ENCODE measurements at places on chromosomes 16 and 17.

DNA sequence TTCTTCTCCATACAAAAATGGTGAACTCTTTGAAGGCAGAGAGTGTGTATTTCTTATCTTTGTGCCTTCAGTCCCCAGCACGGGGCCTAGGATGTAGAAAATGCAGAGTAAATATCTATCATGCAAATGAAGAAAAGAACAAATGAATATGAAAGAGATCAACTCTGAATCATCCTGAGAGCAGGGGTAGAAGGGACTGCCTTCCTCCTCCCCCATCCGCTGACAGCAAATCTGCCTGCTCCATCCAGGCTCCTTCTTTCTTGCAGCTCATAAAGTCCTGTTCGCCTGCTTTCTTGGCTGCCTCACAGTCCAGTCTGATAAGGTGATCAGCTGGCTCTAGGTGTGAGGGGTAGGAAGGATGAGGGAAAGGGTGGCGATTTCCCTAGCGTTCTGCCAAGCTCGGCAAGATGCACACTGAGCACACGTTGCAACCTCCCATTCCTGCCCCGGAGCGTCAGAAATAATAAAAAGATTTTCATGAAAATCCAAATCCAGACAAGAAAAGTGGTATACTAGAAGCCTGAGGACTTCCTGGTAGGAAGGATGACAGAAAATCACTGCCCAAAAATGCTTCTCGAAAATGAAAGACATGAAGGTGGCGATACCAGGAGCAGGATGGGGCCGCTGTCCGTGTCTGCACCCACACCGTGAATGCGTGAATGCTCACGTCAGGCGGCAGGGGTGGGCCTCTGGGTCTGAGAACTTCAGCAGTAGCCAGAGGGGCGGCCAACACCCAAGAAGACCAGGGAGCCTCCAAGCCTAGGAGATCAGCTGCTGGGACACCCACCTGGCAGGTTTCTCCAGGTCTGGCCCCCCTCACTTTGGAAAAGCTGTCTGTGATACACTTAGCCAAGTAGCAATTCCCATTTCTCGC, 67.1 kb downstream of the VPS53 start:
- DNase-seq: no peak

GRCh38 chr16:25066426-25066746, 45.2 kb upstream of the LCMT1 start:
- DNase-seq: no peak

GRCh38 chr16:4314532-4315185, 1.2 kb upstream of the GLIS2 start:
- peak; percentile 72 for DNase-seq

- DNase-seq: no peak
Observed at GRCh38 chr17:63379636-63380035, 66.5 kb downstream of the CYB561 start.

DNA sequence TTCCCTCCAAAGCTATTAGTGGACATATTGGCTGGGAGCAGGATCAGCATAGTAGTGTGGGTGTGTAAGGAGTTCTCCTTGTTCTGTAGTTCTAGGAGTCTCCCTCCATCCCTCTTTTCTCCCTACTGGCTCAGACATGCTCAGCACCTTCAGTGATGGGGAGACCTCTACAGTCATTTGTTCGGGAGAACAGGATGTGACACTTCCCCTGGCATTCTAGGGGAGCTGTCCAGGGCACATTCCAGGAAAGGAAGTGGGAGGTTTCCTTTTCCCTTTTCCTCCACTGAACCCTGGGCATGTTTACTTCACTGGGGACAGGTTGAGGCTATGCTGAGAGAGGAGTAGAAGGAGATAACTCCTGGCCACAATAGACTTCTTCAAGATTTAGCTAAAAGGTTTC, 86.5 kb downstream of the MYH13 start:
- DNase-seq: no peak

GRCh38 chr17:8464941-8465340, 29.3 kb downstream of the NDEL1 start:
- DNase-seq: no peak

DNA sequence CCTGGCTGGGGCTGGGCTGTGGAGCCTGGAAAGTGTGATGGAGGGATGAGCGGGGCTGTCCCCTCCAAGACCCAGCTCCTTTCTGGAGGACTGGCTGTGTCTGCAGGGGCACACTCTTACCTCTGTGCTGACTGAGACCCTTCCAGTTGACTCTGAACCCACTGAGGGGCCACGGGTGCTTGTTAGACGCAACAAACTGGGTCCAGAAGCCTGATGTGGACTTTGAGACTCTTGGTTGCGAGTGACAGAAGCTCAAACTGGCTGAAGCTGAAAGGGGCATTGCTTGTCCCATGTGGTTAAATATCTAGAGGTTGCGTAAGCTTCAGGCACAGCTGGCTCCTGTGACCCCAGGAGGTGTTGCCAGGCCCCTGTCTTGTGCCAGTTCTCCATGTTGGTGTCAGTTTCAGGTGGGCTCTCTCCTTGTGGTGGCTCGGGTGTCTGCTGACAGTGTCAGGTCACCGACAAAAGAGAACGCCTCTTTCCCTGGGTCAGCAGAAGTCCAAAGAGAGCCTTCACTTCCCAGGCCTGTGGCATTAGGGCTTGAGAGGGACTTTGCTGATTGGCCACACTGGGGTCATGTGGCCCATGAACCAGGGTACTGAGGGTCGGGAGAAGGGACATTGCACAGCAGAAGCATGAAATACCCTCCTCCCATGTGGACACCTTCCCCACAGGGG, 16.7 kb downstream of the ADCY7 start:
- no peak for DNase-seq

- DNase-seq: no peak
Observed at GRCh38 chr16:19396555-19397011, 21.1 kb upstream of the TMC5 start.

DNA sequence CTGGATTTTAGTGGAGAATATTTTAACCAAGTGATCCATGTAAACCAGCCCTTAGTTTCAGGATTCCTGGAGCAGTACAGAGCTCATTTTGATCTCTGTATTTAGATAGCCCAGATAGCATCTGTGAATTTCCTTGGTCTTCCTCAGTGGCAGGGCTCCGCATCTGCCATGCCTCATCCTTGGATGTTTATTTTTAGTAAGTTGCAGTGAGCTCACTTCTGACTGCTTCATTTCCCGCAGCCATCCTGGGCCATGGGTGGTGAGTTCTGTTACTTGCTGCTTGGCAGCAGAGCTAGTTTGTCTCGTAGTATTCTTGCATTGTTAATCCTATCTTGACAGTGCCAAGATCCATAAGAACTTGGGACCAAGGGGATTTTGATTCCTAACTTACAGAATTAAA, 33.7 kb downstream of the IST1 start:
- no peak for DNase-seq

GRCh38 chr16:72821185-72821950, 226.6 kb downstream of the ZFHX3 start:
- no peak for DNase-seq

GRCh38 chr16:53449816-53450517, 15.7 kb downstream of the RBL2 start:
- no peak for DNase-seq

- no peak for DNase-seq
Observed at GRCh38 chr16:84545114-84545737, 40.8 kb upstream of the MEAK7 start.

All from NCI-H1930 (cell line).